ENCODE measurements at places on chromosomes 4 and X.

GRCh38 chr4:80268936-80269335 lies 2.5 kb downstream of the FGF5 start:
- no peak for DNase-seq

- DNase-seq = no peak
Observed at GRCh38 chr4:150117094-150117493, 38.8 kb downstream of the DCLK2 start.

- DNase-seq = no peak
Observed at GRCh38 chr4:31727030-31727429, 1006.9 kb downstream of the PCDH7 start.

- no peak for DNase-seq
Observed at GRCh38 chr4:61245069-61245714, 45.1 kb downstream of the ADGRL3 start.

- DNase-seq = no peak
Observed at GRCh38 chr4:17468619-17469221, 43.2 kb downstream of the QDPR start.

GRCh38 chr4:165625281-165625680 lies 246.5 kb downstream of the CPE start:
- no peak for DNase-seq

DNA sequence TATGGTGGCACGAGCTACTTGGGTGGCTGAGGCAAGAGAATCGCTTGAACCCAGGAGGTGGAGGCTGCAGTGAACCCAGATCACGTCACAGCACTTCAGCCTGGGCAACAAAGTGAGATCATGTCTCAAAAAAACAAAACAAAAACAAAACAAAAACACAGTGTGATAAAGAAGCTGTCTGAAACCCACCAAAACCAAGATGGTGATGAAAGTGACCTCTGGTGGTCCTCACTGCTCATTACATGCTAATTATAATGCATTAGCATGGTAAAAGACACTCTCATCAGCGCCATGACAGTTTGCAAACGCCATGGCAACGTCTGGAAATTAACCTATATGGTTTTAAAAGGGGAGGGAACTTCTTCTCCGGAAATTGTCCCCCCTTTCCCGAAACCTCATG lies 29.4 kb upstream of the OPHN1 start:
- peak; percentile 46 for DNase-seq

Data from stimulated activated effector memory CD8-positive, alpha-beta T cell treated with anti-CD3 and anti-CD28 coated beads, Interleukin-12 subunit alpha, Interleukin-12 subunit beta, amount 100 ng/mL, for 72 hours (primary cell).